NCI-H526 (cell line): ENCODE measurements at places on chromosomes 1 and 21.

DNA sequence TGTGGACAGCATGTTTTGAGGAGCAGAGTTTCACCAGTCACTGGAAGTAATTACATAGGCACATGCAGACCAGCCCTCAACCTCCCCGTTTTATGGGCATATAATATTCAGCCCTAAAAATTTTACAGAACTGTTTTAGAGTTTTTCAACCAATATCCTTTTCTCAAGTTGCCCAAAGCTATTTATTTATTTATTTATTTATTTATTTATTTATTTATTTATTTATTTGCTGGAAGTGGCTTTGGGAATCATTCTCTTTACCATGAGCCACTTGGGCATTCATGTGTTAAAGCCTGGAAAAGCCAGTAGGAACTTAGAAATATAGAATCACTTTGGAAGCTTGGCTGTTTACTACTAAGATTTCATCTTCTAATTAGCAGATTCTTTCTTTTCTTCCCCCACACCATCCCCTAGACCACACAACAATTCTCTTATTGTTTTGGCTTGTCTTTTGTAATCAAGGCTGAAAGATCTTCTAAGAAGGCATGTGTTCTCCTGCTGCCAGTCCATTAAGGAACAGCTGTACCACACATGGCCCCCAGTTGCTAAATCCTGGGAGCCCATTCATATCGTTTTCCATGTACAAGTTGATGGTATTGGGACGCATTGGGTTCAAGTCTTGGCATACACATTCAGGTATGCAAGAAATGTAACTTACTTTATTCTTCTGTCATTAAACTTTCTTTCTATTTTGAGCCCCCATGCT lies 220.0 kb downstream of the PAPPA2 start:
- no peak for DNase-seq

GRCh38 chr1:62178372-62178771 lies 16.3 kb upstream of the L1TD1 start:
- no peak for DNase-seq

- DNase-seq, result peak; percentile 42
These were observed 9.0 kb downstream of the CFH start for GRCh38 chr1:196660852-196661251.

GRCh38 chr1:61101536-61101935 lies 19.2 kb downstream of the NFIA start:
- DNase-seq, result no peak

GRCh38 chr1:165355139-165355976 lies 1.2 kb downstream of the LMX1A start:
- no peak for DNase-seq

DNA sequence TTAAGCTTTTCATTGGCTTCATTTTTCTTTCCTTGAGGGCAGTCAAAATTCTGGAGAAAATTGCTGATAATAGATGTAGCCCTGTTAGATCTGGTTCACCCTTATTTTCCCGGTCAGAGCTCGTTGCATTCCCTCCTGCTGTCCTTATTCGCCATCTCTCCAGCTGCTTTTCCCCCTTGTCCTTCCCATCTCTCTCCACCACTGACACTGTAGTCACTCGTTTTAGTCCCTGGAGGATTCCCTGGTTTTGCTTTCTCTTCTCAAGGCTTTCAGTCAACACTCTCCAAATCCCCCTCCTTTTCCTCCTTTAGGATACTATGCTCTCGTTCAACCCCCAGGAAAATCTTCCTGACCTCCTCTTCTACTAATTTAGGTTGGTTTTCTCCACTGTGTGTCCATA lies 83.1 kb downstream of the C21orf91 start:
- DNase-seq, result no peak

- peak; percentile 68 for DNase-seq
These were observed 68.2 kb downstream of the MAB21L3 start for GRCh38 chr1:116179419-116179818.

DNA sequence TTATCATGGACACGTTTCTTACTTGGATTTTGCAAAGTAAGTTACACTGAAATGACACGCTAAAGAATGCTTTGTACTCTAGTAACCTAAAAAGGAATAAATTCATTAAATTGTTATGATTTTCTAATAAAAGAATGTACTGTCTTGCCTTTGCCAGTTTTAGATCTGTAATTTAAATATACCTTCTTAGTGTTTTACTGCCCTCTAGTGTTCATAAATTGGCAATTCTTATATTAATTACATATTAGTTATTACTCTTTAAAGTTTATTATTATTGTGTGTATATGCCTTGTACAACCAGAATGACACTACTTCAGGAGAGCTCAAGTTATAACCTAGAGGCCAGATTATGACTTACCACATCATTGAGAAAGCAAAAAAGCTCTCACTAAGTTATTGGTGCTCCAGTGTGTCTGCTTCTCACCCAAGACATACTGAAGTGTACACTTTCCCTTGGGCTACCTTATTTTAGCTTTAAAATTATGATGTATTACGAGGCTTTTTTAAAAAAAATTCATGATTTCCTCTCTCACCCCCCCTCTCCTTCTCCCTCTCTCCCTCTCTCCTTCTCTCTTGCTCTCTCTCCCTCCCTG lies 169.9 kb downstream of the HS2ST1 start:
- no peak for DNase-seq

GRCh38 chr1:32246888-32247273 lies at the start of gene FAM167B:
Gene FAM167B (plus strand): TSS chr1:32247222. CDS start chr1:32247422, 200 bp downstream.
- DNase-seq, result no peak
